ENCODE measurements at places on chromosomes 7 and 10.

GRCh38 chr10:102593804-102594079, 50.5 kb upstream of the TRIM8 start:
- no peak for DNase-seq

- DNase-seq, result no peak
These were observed 23.0 kb upstream of the ING3 start for GRCh38 chr7:120927454-120928103.

DNA sequence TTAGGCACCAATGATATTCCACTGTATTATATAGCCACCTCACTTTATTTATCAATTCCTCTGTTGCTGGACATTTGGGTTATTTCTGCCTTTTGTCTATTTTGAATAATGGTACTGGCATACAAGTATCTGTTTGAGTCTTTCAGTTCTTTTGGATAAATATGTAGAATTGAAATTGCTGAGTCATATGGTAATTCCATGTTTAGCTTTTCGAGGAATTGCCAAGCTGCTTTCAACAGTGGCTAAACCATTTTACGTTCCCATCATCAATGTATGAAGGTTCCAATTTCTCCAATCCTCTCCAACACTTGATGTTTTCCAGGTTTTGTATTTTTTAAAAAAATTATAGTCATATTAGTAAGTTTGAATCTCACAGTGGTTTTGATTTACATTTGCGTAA, 42.3 kb downstream of the JMJD1C start:
- no peak for DNase-seq

- no peak for DNase-seq
These were observed 149.4 kb downstream of the CHCHD3 start for GRCh38 chr7:132932296-132933071.

DNA sequence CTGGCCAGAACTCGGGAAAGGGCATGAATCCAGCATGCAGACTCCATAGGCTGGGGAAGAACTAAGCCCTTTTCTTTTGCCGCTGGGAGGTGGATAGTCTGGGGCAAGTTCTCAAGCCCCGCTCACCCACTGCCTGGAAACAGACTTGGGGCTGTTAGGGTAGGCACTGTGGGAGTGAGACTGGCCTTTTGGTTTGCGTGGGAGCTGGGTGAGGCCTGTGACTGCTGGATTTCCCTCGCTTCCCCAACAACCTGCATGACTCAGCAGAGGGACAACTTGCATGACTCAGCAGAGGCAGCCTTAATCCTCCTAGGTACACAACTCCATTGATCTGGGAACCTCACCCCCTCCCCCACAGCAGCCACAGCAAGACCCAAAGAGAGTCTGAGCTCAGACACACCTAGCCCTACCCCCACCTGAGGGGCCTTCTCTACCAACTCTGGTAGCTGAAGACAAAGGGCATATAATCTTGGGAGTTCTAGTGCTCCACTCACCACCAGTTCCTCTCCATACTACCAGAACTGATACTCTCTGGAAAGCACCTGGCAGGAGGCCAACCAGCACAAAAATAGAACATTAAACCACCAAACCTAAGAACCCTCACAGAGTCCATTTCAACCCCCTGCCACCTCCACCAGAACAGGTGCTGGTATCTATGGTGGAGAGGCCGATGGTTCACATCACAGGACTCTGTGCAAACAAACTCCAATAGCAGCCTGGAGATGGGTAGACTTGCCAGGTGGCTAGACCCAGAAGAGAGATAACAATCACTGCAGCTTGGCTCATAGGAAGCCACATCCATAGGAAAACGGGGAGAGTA, 81.4 kb upstream of the LAMB4 start:
- DNase-seq, result peak; percentile 43

- no peak for DNase-seq
These were observed 29.8 kb downstream of the FAM20C start for GRCh38 chr7:221978-222715.

DNA sequence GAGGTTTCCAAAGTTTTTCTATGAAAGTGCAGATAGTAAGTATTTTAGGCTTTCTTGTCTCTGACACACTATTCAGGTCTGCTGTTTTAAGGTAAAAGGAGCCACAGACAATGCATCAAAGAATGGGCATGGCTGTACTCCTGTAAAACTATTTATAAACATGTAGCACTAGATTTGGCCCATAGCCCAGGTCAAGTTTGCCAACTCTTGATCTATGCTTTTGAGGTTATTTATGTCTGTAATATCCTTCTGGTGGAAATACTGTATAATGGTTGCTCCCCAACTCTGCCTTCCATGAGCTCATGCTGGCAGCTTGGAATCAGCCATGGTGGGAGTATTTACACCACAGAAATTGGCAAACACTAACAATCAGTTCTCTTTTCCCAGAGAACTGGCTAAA, 244.6 kb downstream of the BUB3 start:
- no peak for DNase-seq

DNA sequence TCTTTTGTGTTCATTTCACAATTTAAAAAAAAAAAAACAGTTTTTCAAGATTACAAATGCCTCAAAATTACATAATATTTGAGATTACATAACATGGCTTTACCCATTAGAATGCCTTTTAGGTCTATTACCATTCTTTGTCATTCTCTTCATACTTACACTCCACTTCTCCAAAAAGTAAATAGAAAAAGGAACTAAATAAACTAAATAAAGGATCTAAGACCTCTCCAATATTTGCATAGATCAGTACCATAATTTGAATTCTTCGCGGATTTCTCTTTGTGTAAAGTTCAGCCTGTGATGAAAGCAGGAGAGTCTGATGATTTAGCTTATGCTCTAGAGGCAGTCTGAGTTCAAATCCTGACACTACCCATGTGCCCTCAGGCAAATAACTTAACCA, 56.4 kb upstream of the C1GALT1 start:
- DNase-seq, result no peak

GRCh38 chr7:135074096-135074495, 73.8 kb upstream of the TMEM140 start:
- DNase-seq, result no peak

DNA sequence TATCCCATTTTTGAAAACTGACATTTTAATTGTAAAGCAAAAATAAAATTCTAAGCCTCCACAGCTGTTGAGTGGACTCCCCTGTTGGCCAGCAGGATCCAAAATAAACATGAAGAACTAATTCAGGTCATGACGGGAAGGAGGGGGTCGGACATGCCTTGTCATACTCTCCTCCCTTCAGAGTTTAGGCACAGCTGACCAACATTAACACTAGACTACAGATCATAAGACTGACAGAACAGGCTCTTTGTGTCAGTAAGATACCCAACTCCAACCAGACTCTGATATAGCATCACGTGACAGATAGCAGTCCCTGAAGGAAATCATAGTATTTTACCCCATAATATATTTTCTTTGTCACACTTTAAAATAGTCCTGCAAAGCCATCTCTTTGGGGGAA, 20.9 kb upstream of the ZNF12 start:
- DNase-seq, result no peak

DNA sequence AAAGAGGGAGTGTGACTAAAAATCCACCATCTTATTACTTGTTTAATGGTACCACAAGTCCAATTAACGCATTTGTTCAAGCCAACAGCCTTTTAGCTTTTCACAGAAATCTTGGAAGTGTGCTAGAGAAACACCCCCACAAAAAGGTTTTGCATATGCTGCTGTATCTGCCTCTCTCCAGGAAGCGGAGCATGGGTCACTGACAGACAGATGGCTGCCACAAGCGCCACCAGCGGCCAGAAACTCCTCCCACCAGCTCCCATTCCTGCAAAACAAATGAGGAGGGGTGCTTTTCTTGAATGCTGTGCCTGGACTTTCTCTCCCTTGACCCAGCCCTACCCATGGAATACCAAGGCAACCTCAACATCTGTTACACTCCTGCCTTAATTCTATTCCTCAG, 176.3 kb upstream of the LRGUK start:
- no peak for DNase-seq

DNA sequence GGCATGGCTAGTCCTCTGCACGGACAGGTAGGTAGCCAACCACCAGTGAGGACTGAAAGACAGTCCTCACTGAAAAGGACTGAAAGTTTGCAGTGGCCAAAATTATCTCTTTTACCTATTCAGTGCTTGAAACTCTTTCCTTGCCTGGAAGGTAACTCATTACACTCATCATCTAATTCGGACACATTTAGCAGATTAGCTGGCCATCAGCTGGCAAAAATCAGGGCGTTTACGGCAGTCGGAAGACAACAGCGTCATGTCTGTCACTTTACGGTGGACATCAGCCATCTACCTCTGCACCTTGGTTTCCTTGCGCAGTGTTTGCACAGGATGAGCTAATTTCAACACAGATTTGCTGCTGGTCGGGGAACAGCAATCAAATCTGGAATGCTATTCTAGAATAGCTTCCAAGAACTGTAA, 740 bp downstream of the ANXA7 start:
- DNase-seq, result peak; percentile 17

- DNase-seq, result no peak
These were observed 82.2 kb upstream of the VWDE start for GRCh38 chr7:12485845-12486244.

- DNase-seq, result no peak
These were observed 140.9 kb downstream of the CHN2 start for GRCh38 chr7:29335188-29336083.

DNA sequence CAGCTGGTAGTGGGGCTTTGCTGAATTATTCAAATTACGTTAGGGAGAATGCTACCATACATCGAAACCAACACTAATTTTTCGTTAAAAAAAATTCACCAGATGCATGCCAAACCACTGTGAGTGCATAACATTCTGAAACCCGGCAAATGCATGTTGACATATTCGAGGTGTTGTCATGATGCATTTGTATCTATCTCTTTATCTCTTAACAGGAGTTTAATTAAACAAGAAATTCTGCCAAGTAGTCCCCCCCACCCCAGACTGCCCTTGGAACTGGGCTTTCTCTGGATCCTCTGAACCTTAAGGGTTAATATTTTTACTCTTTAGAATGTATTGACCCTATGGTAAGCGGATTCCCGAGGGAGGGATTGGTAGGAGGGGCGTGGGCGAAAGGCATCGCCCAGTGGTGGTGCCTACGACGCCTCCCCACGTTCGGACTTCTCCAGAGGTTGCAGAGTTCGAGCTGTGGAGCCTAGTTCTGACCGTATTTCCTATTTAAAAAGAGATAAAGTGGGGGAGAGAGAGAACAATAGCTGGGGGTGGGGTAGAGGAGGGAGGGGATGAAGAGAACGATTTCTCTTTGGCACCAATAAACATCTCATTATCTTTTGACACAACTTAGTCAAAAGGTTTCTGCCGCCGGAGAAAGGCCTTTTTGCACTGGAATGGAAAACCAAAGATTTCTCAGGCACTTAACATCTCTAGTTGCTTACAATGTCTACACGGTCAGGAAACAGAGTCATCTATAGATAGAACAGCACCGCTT, 7.2 kb downstream of the DLX6 start:
- no peak for DNase-seq

DNA sequence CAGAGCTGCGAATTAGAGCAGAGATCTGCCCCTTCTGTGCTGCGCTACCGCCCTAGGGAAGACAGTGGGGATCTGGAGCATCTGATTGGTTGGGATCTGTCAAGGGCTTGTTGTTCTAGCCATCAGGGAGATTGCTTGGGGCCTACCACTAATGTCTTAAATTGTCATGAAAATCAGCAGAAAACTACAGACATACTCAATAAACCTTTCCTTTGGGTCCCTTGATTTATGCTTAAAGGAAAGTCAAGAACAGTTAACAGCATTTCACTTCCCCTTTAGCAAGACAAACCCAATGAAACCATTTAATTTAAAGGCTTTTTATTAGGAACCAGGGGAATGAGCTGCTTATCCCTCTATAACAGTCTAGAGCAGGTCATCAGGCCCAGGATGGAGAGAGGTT, 10.0 kb downstream of the SLC25A28 start:
- DNase-seq, result no peak

GRCh38 chr10:132141526-132142395, 45.0 kb upstream of the DPYSL4 start:
- DNase-seq, result no peak

DNA sequence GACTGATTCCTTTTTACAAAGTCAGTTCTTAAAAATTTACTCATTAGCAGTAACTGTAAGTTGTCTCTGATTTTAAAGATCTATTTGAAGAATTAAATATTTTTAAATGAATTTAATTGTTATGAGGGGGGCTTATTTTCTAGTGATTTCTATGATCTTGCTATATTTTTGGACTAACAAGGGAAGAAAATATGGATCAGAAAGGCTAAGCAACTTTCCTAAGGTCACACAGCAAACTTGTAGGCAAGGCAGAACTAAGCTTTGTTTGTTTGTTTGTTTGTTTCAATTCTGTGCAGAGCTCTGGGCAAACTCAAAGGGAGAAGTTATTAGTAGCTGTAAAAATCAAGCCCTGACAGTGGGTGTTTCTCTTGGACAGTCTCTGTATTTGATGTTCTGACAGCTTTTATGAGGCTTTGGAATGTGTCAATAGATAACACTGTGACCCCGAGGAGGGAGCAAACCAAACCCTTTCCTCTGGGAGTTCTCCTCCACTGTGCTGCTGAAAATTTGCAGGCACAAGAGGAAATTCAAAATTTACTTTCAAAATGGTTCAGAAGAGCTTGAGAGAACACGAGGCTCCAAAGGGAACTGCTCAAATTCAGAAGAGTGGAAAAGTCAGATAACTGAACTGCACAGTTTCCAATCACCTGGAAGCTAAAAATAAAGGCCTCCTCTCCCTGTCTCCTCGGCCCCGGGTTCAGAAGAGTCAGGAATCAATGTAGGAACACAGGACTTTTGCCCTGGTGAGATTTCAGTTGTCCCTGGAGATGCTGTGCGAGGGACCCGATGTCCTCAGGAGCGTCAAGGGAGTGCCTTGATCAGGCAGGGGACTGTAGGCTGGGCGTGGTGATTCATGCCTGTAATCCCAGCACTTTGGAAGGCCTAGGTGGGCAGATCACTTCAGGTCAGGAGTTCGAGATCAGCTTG, 325.7 kb downstream of the GATA3 start:
- no peak for DNase-seq

GRCh38 chr10:72126872-72127232, 38.5 kb upstream of the SPOCK2 start:
- DNase-seq, result no peak
